ENCODE measurements at places on chromosomes 12 and 14.

- no peak for DNase-seq
Observed at GRCh38 chr14:86299994-86300393, 770.0 kb downstream of the FLRT2 start.

DNA sequence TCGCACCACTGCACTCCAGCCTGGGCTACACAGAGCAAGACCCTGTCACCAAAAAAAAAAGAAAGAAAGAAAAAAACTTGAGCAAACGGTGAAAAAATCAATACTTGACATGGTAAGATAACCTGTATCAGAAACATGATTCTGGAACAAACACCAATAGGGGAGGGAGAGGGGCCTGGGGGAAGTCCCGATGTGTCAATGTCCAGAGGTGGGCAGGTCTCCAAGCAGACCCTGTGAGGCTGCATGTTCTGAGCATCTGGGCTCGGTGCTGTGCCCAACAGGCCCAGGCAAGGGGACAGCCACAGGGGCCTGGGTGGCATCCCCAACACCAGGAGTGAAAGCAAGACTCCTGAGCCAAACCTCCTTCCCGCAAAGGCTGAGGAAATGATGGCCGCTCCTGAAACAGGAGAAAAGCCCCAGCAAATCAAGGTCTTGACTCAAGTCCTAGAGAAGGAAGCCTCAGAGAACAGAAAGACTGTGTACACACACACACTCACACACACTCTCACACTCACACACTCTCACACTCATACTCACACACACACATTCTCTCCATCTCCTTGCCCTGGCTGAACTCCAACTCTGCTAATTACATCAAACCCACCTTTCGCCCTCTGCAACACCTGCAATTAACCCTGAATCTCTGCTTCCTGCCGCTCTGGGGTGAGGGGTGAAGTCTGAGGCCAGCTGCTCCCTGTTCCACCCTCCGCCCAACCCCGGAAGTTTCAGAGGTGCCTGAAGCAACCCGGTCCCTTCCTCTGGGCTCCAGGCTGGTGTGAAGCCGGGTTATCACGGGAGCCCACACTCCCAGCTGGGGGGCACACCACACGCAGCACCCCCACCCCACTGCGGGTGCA lies 20.4 kb downstream of the CCDC88C start:
- no peak for DNase-seq

DNA sequence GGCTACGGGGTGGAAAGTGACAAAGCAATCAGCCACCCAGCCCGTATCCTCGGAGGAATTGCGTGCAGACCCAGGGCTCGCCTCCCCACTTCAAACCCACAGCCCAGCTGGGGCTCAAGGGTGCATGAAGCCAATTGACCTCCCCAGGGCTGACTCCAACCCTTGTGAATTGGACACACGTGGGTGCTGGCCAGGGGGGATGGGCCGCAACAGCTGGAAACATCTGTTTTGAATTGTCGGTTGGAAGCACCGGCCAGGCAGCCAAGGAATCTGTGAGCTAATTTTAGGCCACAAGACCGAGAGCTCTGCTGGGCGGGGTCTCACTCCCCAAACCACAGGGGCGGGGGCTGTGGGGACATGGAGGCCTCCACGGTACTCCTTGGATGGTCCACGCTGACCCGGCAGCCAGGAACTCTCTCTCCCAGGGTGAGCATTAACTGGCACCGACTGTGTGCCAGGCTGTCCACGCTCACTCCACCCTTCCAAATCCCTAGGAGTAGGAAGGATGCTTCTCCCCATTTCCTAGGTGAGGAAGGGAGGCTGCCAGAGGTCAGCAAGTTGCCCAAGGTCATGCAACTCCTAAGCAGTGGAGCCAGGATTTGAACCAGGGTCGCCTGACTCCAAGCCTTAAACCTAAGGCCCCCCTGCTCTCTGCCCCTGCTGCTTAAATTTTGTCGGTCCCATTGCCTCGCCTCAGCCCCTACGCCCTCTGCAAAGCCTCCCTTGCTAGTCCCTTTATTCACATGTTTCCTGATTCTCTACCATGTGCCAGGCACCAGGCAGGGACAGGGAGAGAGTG lies 11.9 kb upstream of the TMEM119 start:
- DNase-seq: no peak

GRCh38 chr12:45298721-45299692 lies 83.1 kb downstream of the ANO6 start:
- DNase-seq: no peak

- DNase-seq: no peak
Observed at GRCh38 chr12:85920324-85920947, 46.3 kb downstream of the NTS start.

DNA sequence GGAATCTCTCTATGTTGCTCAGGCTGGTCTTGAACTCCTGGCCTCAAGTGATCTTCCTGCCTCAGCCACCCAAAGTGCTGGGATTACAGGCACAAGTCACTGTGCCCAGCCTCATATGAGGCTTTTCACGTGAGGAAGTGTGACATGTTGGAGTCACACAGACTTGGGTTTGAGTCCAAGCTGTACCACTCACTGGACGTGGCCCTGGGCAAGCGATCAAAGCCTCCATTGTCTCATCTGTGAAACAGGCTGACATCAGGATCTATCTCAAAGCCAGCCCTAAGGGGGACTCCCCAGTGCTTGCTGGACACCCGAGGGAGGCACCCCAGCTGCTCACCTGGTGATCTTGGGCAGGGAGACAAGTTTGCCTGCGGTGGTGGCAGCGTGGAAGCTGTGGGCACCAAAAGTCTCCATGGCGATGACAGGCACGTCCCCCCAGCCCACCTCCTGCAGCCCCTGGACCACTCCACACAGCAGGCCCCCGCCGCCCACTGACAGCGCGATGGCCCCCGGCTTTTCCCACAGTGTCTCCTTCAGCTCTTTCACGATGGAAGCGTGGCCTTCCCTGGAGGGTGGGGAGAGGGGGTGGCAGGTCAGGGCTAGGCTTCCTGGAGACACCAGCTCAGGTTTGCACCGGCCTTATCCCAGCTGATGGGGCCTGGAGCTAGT lies 6.7 kb downstream of the SDS start:
- DNase-seq: no peak

DNA sequence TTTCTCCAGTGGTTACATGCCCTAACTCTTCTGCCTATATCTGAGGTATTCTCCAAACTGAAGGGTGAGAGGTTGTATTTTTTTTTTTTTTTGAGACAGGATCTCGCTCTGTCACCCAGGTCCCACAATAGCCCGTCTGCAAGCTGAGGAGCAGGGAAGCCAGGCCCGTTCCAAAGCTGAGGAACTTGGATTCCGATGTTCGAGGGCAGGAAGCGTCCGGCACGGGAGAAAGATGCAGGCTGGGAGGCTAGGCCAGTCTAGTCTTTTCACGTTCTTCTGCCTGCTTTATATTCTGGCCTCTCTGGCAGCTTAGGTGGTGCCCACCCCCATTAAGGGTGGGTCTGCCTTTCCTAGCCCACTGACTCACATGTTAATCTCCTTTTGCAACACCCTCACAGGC lies 67.0 kb upstream of the DYNC1H1 start:
- no peak for DNase-seq

DNA sequence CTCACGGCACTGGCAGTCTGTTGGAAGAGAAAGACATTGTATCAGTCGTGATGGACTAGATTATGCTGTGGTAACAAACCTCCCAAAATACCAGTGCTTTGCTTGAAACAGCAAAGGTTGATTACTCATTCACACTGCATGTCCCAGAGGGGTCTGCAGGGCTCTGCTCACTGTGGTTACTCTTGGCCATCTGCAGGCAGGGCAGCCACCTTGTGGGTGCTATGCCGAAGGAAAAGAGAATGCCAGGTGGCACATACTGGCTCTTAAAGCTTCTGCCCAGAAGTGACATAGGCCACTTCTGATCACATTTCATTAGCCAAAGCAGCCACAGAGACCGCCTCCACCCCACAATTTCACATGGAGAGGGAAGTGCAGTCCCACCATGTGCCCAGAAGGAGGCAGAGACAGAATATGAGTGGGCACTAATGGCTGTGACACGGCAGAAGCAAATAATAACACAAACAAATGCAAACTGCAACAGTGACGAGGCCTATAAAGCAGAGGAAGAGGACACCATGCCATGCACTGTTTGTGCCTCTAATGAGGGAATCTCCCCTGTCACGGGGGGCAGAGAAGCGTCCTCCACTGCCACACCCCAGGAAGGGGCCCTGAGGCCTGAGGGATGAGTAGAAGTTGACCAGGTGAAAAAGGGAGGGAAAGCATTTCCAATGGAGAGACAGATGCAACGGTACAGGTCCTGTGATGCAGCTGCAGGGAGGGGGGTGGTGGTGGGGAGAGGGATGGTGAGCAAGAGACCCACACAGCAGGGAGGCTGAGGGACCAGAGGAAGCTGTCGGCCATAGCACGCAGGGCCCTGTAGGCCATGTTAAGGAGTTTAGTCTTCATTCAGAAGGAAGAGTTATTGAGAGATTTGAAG lies 51.7 kb upstream of the KICS2 start:
- DNase-seq: no peak

All from omental fat pad (tissue), 4 donors.